ENCODE measurements at places on chromosomes 6 and 20.

- DNase-seq = no peak
Observed at GRCh38 chr6:89817481-89817880, 2.1 kb downstream of the MDN1 start.

DNA sequence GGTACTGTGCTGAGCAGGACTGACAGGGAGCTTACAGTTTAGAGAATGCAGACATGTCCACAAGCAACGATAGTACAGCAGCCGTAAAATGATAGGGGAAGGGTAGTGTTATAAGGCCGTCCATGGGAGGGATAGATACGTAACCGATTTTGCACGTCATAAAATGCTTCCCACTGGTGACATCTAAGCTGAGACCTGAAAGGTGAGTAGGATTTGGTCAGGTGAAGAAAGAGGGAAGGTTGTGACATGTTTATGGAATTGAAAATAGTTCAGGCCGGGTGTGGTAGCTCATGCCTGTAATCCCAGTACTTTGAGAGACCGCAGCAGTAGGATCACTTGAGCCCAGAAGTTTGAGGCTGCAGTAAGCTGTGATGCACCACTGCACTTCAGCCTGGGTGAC, 25.6 kb downstream of the SNX9 start:
- DNase-seq = peak; percentile 50

DNA sequence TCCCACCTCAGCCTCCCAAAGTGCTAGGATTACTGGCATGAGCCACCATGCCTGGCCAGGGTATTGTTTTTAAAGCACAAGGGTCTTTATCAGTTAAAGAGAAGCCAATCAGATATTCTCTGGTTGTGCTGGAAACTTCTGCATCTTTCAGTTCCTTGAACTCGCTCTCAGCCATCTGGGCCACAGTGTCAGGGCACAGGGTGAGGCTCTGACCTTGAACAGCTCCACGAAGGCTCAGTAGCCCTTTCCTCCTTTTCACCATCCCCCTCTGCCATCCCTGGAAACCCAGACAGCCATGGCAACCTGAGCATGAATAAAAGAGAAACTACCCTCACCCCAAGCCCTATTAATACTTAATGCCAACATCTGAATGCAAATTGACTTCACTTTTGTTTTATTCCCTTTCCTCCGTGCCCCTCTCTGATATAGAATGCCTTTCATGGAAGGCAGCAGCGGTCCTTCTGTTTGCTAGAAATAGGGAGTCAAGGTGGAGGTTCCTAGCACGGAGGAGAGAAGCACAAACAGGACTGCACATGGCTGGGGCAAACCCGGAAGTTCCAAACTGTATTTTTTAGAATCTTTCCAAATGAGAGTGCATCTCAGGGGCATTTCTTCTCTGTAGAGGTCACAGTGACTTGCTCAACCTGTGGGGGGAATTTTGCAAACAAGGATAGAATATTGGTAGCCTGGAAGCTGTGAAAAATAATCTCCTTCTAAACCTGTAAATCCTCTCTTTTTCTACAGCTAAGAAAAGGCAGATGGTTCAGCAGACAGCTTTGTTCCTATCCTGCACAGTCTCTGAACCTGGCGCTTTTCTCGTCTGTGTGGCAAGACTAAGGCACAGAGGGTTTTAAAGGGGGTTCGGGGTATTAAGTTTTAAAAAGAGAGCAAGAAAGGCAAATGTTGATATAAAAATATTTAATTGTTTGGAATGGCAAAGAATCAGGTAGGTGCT, 176.4 kb upstream of the RREB1 start:
- DNase-seq = no peak

DNA sequence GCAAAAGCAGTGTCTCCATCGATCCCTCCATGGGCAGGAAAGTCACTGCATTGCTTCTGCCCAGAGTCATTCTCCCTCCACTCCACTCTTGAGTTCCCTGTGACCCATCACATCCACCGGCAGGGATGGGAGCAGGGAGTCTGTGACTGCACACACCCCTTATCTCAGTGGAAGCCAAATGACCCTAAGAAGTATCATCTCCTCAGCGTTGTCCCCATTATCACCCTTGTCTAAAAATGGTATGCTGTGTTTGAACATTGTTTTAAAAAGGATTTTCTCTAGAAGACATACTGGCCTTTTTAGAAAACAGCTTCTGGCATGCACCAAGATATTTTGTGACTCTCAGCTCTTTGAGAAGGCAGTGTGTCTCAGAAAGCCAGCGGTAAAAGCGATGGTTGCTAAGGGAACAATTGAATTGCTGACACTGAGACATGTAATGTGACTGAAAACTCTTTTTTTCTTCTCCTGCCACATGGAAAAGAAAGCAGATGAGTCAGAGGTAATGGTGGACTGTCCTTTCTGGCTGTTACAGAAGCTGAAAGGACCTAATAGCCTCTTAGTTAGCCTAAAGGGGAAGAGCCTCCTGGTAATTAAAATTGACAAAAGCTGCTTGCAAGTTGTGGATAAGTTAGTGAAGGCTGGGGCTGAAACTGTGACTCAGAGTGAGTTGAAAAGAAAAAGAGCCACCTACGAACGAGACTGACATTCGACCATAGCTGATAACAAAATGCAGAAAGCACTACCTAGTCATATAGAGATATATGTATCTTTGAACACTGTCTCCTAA, 120.5 kb downstream of the MAP3K7 start:
- no peak for DNase-seq

DNA sequence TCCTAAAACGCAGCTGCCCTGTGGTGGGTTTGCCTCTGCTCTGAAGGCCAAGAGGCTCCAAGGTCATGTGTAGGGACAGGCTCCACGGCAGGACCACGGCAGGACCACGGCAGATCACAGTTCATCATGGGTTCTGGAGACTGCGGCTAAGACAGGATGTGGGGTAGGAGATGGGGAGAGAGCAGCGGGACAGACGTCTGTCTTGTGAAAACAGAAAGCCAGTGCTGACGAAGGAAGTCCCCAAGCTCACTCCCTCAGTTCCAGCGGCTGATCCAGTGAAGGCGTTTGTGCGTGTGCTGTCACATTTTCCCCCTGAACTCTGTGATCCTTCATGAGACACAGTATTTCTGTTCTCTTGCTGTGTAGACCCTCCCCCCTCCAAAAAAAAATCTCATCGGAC, 67.9 kb upstream of the PTGIS start:
- DNase-seq = no peak

- no peak for DNase-seq
Observed at GRCh38 chr20:23028392-23028791, 6.7 kb upstream of the SSTR4 start.

DNA sequence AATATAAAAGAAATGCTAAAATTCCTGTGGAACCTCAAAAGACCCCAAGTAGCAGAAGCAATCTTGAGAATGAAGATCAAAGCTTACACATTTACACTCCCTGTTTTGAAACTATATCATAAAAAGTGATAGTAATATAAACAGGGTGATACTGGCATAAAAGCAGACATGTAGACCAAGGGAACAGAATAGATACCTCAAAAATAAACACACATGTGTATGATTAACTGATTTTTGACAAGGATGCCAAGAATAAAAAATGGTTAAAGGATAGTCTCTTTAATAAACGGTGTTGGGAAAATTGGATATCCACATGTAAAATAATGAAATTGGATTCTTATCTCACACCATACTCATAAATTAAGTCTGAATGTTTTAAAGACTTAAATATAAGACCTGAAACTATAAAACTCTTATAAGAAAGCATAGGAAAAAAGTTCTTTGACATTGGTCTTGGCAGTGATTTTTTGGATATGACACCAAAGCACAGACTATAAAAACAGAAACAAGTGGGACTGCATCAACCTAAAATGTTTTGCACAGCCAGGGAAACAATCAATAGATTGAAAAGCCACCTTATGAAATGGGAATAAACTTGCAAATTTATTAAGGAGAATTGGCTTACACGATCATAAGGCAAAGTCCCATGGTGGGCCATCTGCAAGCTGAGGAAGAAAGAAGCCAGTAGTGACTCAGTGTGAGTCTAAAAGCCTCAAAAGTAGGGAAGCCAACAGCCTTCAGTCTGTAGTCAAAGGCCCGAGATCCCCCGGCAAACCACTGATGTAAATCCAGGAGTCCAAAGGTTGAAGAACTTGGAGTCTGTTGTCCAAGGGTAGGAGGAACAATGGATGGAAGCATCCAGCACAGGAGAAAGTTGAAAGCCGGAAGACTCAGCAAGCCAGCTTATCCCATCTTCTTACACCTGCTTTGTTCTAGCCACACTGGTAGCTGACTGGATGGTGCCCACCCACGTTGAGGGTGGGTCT, 144.3 kb downstream of the MEI4 start:
- no peak for DNase-seq

GRCh38 chr20:62989201-62989601, 17.6 kb downstream of the BHLHE23 start:
- DNase-seq = no peak

DNA sequence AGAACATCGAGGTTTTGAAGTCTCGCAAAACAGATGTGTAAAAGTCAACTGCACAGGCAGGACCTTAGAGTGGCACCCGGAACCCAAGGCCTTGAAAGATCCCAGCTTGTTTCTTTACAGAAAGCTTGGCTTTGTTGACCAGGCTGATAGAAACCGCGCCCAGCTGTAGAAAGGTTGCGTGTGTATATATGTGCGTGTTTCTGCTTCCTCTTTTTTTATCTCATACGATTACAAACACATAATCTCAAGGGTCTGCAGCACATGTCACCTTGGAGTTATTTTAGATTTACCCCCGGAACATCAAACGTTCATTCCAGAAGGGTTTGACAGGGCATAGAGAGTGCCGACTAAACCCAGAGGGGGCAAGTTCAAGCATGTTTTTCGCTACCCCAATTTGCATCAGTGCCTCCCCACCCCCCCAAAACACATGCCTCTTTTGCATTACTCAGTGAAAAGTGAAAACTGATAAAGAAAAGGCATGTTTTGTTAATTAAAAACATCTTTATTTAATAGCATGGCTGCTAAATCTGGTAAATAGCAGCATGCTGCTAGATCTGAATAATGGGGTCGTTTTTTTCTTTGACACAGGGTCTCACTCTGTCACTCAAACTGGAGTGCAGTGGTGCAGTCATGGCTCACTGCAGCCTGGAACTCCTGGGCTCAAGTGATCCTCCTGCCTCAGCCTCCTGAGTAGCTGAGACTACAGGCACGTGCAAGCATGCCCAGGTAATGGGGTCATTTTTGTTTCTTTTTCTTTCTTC, 33.2 kb upstream of the NCOA3 start:
- no peak for DNase-seq

DNA sequence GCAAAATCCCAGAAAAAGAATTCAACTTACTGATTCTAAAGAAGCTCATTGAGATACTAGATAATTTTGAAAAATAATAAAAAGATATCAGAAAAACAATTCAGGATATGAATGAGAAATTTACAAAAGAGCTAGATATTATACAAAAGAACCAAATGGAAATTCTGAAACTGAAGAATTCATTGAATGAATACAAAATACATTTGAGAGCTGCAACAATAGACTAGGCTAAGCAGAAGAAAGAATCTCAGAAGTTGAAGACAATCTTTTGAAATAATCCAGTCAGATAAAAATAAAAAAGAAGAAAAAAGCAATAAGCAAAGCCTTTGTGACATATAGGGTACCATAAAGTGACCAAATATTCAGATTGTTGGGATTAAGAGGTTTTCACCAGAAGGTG, 206.0 kb downstream of the CD109 start:
- DNase-seq = no peak

DNA sequence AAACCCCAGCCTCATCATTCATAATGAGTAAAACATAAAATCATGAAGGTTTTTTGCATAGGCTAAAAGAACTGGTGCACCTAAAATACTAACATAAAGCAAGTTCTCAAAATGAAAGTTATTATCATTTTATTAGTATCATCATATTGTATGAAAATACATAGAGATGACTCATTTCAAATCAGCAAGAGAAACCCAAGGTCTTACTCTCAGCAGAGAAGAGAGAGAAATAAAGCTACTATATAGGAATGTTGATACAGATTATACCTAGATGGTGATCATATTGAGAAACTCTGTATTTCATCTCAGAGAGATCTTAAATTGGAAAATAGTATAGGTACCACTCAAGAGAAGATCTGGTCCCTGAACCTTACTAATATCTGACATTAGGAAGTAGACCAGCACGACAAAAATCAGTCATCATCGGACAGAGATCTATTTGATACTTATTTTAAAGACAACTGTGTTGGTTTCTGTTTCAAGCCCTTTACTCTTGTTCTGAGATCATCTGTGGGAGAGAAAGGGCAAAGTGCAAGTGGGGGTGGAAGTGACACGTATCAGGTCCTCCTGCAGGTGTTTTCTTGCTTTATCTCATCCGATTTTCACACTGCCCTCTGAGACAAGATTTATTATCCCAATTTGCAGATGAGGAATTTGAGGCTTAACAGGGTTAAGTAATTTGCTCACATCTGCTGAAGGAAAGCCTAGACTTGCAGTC, 532.3 kb downstream of the MAFB start:
- DNase-seq = no peak

GRCh38 chr6:139982652-139983295, 608.3 kb upstream of the CITED2 start:
- DNase-seq = peak; percentile 90

DNA sequence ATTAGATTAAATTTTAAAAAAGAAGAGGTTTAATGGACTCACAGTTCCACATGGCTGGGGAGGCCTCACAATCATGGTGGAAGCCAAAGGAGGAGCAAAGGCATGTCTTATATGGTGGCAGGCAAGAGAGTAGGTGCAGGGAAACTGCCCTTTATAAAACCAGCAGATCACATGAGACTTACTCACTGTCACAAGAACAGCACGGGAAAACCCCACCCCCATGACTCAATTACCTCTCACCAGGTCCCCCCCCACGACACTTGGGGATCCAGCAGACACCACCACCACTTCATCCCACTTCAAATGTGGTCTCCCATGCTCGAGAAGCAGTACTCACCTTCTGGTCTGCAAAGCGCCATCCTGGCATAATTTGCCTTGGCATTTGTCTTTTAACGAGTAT, 24.6 kb downstream of the MTFR2 start:
- DNase-seq = no peak

DNA sequence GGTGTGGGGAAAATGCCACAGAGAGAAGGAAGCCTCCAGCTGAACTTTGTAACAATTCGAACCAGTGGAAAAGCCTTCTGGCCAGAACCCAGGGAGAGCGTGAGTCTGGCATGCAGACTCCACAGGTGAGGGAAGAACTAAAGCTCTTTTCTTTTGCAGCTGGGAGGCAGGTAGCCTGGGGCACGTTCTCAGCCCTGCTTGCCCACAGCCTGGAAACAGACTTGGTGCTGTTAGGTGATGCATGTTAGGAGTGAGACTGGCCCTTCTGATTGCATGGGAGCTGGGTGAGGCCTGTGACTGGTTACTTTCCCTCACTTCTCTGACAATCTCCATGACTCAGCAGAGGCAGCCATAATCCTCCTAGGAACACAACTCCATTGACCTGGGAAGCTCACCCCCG, 34.2 kb downstream of the PROKR2 start:
- no peak for DNase-seq

Data from umbilical cord (tissue), 2 donors.